Ecto neural progenitor cell (in vitro differentiated cells): ENCODE measurements at places on chromosomes 13 and 19.

GRCh38 chr13:114104655-114105520 lies 27.5 kb downstream of the RASA3 start:
- no peak for DNase-seq

GRCh38 chr19:53192771-53193534 lies at the start of gene ZNF665:
ZNF665 (minus strand) TSS chr19:53193358; CDS start chr19:53182898, 10,460 bp downstream.
- DNase-seq = peak; percentile 87

DNA sequence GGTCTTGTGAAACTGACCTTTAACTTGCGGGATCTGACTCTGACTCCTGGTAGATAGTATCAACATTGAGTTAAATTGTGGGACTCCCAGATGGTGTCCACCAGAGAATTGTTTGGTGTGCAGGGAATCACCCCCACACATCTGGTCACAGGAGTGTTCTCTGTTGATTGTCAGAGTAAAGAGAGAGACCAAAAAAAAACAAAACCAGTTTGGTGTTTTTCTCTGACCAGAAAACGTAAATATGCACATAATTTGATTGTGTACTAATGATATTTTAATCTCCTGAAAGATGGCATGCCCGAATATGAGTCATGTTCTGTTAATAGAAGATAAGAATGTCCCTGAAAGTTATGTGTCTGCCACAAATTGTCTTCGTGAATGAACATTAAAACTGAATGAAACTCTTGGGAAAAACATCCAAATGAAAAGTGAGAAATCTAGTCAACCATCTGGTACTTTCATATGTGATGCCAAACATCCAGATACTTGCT lies 118.5 kb upstream of the GPC6 start:
- no peak for DNase-seq

GRCh38 chr13:73556902-73557301 lies 498.1 kb downstream of the KLF5 start:
- no peak for DNase-seq

- DNase-seq = no peak
These were observed 182.5 kb downstream of the POU4F1 start for GRCh38 chr13:78420814-78421213.

- DNase-seq = no peak
These were observed 17.5 kb downstream of the SLC1A6 start for GRCh38 chr19:14961956-14962685.

DNA sequence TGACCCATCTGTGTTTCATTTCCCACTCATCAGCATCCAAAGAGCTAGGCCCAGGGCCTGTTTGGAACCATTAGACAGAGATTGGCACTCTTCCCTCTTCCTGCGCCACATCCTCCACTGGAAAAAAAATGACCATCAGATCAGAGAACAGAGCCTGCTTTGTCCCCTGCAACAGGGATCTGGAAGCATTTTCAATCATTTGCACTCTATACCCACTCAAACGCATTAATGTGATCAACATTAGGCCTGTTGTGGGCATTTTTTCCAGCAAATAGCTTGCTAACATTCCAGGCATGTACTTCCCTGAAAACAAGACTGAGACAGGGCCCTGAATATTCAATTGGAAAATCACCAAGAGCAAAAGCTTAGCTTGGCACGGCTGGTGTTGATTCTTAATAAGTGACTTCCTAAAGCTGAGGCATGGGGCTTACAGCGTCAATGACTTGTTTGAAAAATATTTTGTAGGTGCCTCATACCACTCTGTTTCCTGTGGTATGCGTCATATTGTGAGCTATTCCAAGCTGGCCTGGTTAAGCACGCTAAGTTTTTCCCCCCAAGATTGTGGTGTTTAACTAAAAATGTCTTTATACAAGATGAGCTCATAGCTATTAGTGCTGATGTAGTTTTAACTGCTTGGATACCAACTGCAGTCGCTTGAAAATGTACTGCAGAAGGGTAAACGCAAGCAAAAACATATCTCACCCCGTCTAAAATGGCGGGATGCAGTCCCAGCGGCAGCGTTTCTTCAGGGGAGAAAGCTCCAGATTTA lies 404.4 kb downstream of the SPRY2 start:
- DNase-seq = no peak

DNA sequence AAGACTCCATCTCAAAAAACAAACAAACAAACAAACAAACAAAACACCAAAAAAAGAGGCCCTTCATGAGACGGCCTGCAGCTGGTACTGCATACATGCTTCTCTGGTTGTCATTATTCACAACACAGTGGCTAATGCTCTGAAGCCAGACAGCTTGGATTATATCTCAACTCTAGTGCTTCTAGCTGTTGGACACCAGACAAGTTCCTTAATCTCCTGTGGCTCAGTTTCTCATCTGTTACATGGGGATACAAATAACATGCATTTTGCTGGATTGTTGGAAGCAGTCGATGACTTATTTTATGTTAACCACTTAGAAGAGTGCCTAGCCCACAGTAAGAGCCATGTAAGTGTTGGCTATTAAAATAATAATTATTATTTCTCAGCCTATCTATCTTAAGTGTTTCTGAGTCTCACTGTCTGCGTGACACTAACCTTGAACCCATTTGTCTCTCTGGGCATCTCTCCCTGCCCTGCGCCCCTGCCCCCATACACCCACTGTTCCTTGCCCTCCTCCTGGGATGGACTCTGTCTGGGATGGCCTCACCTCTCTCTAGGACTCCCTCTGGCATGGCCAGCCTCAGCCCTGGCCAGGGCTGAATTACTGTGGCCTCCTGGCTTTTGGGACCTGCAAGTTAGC lies 3.1 kb upstream of the JUNB start:
- DNase-seq = no peak

DNA sequence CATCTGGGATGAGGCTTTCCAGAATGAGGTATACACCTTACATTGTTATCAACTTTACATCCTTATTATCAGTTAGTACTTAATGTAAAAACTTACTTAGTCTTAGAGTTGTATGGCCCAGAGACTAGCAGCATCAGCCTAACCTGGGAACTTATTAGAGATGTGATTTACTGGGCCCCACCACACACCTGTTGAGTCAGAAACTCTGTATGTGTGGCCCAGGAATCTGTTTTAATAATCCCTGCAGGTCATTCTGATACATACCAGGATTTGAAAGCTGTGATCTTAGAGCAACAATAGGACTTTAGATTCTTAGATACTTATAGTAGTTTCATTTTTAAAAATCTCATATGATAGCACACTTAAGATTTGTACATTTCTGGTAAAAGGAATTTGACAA lies 17.4 kb downstream of the FNDC3A start:
- DNase-seq = no peak
